Suppressor macrophage treated with lipopolysaccharide for 1 hour (primary cell): ENCODE measurements at places on chromosomes 3 and 15.

DNA sequence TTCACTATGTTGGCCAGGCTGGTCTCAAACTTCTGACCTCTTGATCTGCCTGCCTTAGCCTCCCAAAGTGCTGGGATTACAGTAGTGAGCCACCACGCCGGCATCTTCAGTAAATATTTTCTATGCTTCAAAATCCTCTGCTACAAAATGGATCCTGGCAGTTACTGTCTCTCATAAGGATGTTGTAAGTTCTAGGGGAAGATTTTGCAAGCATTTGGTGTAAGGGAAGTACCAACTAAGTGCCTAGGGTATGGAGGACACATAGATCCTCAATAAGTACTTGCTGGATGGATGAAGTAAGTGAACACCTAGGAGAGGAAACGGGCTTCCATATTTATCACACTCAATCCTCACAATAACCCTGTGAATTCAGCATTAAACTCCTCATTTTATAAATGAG lies 6.6 kb downstream of the TM4SF4 start:
- no peak for DNase-seq

DNA sequence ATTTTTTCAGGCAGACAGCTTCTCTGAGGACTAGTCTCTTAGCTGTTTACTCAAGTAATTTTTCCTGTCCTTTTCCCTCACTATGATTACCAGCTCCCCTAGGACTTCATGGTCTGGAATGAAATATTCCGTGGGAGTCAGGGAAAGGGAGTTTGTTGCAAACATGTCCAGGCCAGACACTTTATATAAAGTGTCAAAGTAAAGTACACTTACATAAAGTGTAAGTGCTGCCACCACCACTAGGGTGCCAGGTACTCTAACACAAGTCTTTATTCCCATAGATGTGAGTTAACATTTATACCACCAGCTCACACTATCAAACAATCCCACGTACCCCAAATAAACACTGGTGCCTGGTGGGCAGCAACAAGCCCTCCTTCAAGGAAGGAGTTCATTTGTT lies 179.8 kb downstream of the SNRPN start:
- no peak for DNase-seq

- DNase-seq: peak; percentile 95
Measured at GRCh38 chr3:72482589-72483321, 365.5 kb downstream of the SHQ1 start.

DNA sequence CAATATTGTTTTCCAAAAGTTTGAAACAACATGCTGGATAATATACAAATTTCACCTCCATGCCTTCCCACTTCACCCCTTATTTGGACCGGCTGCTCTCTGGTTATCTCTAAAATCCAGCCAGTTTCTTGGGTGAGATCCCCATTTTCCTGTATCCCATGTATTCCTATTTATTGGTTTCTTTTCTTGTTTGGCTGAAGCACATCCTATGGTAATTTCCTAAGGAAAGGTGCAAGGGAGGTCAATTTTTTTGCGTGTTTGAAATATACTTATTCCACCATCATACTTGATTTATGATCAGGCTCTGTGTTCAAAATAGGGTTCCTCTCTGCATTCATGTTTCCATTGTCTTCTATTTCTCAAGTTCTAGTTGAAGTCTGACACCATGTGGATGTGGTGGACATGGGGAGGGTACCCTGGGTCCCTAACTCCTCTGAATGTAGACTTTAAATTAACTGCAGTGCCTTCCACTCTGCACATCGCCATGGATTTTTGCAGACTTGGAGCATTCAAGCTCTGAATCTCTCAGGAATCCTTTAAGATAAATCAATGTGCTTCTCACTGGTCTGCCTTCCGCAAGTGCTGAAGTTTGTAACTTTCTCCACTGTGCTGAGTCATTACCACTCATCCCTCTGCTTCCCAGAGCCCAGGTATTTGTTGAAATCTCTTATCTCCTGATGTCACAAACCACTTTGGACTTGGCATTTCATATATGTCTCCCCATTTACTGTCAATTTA lies 52.1 kb upstream of the TLE3 start:
- DNase-seq: no peak

DNA sequence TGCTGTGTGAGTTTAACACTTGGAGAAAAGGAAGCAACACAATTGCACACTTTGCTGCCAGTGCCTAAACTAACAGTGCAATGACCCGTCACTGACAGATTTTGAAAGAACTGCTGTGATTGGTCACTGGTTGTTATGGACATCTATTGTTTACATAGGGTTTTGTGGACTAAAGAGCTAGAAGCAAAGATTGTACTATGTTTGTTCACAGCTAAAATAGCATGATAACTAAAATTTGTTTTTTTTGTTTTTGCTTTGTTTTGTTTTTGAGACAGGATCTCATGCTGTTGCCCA lies 112.4 kb upstream of the GOLGA8J start:
- no peak for DNase-seq

DNA sequence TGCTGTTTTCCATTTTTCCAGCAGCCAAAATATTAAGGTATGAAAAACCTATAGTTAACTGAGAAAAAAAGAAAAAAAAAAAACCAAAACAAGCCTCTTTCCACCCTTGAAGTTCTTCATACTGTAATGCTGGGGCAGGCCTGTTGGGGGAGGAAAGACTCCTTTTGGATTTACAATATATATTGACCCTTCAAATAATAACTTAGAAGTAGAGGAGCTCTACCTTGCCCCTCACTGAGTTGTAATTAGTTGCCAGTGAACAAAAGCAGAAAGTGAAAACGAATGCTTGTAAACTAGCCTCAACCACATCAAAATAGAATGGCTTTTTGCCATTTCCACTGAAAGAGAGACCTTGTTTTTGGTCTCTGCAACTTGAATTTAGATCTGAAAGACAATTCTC lies 326.6 kb downstream of the NR2F2 start:
- DNase-seq: no peak

GRCh38 chr3:58706395-58707167 lies 40.0 kb upstream of the FAM3D start:
- DNase-seq: peak; percentile 20

DNA sequence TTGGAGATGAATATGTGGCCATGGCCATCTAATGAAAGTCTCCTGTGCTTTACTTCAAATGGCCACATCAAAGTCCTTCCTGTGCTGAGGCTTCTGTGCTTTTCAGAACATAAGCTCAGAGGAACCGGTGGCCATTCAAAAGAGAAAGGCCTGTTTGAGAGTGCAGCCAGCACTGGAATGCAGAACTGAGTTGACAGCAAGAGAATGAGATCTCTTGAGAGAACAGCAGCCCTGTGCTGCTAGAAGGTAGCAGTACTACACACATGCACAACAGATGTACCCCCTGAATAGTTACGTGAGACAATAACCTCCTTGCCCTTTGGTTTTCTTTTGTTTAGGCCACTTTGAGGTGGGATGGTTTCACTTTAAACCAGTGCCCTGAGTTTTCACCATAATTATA lies 292.5 kb downstream of the PTPRG start:
- no peak for DNase-seq
